ENCODE measurements at places on chromosomes 16 and 17. TPM values are rescaled to one million over a fixed set of nuclear protein-coding genes. Genes with fewer than 3 reads are reported as not detected.

GRCh38 chr17:16342979-16343378 lies 10.3 kb downstream of the CENPV start:
- no peak for DNase-seq

DNA sequence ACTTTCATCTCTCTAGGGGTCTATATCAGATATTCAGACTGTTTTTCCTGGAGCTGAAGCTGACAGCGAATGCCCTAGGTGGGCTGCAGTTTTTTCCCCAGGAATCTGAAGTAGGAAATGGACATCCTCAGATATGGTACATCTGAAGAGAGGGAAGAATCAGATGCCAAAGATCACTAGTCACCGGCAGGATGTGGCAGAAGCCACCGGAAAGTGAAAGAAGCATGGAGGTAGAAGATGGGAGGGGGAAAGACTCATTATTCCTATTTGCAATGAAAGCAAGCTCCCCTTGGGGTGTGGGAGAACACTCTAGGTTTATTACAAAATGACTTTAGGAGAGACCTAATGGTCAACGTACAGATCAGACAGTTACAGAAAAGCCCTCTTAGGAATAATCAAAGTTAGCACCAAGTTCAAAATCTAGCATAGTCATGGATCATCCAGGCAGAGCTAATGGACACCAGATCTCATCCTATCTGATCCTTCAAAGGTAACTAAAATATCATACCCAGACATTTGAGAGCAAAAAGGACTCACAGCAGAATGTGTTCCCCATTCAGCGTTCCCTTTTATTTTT lies 110.7 kb downstream of the HS3ST3A1 start:
- no peak for DNase-seq

DNA sequence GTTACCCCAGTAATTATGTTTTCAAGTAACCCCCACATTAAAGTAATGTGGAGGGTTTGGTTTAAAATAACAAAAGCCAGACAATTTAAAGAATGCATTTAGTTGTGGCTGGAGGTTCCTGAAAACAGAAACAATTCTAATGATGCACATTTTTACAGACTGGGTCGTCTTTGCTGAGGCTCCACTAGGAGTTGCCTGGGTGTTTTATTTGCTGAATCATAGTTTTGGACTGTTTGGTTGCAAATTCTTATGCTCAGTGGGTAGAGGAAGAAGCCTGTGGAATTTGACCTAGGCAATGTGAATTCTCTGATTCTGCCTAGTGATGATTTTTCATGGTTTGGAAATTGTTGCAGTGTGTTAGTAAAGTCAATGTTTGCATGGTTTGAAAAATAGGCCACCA lies 16.3 kb downstream of the SHISA9 start:
- peak; percentile 92 for DNase-seq

DNA sequence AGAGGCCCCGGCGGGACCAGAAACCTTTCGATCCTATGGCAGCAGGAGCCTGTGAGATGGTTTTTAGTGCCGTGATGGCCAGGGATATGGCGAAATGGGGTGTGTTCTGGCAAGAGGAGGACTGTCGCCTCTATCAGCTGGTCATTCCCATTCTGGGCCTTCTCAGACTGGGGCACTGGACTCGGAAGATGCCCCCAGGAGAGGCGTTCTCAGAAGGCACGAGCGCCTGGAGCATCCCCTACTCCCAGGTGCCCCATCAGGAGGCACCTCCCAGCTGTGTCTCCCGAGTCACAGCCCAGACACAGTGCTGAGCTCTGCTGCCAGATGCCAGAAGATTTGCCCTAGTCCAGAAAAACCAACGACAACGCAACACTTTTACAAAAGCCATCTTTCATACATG lies 54.6 kb upstream of the ENDOV start:
- no peak for DNase-seq

- peak; percentile 78 for DNase-seq
Measured at GRCh38 chr16:84501077-84501735, 3.3 kb downstream of the MEAK7 start.

DNA sequence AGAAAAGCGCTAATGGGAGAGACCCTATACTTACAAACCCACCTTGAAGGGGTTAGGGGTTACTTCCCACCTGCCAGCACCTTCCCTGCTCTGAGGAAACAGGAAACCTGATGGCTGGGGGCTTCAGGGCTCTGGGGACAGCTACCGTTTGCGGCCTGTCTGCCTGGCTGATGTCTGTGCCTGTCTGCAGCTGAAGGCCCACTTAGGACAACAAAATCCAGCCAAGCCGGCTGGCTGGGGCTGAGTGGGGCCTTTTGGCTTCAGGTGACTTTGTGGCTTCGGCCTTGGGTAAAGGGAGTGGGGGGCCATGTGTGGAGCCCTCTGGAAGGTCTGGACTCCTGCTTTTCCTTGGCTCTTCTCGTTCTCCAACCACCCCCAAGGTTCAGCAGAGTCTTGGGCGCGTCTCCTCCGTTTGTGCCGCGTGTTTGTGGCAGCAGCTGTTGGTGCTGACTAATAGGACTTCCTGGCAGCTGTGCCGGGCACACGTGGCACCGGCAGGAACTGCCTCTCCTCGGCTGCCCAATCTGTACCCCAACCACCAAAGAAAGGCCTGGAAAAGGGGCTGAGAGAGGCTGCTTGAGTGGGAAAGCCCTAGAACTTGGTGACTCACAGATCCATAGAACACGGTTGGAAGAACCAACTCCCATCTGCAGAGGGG lies 186.7 kb downstream of the MSI2 start:
- DNase-seq, result peak; percentile 45

GRCh38 chr17:6314311-6314710 lies 120.6 kb downstream of the AIPL1 start:
- no peak for DNase-seq

- DNase-seq, result no peak
Measured at GRCh38 chr17:28370035-28370743, at the start of gene VTN. Gene VTN (minus strand): TSS chr17:28370307. CDS start chr17:28370203, 104 bp downstream.

Gene KRT27
- not detected for total RNA-seq
